ENCODE measurements at places on chromosomes 6 and 20.

DNA sequence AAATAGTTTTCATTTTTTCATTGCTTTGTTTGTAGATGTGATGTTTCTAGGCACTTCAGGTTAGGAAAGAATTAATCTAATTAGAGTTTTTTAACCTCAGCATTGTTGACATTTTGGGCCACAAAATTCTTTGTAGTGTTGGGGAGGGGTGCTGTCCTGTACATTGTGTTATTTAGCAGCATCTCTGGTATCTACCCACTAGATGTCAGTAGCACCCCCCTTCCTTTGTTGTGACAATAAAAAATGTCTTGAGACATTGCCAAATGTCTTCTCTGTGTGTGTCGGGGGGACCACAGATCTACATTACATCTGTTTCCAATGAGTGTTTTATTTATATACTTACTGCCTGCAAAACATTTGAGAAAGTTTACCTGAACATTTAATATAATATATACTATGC lies 45.6 kb downstream of the EYA4 start:
- DNase-seq = peak; percentile 5

GRCh38 chr6:151326116-151326825 lies 65.1 kb downstream of the ZBTB2 start:
- no peak for DNase-seq

GRCh38 chr6:35468980-35469750 lies 964 bp downstream of the RPL10A start:
- no peak for DNase-seq

DNA sequence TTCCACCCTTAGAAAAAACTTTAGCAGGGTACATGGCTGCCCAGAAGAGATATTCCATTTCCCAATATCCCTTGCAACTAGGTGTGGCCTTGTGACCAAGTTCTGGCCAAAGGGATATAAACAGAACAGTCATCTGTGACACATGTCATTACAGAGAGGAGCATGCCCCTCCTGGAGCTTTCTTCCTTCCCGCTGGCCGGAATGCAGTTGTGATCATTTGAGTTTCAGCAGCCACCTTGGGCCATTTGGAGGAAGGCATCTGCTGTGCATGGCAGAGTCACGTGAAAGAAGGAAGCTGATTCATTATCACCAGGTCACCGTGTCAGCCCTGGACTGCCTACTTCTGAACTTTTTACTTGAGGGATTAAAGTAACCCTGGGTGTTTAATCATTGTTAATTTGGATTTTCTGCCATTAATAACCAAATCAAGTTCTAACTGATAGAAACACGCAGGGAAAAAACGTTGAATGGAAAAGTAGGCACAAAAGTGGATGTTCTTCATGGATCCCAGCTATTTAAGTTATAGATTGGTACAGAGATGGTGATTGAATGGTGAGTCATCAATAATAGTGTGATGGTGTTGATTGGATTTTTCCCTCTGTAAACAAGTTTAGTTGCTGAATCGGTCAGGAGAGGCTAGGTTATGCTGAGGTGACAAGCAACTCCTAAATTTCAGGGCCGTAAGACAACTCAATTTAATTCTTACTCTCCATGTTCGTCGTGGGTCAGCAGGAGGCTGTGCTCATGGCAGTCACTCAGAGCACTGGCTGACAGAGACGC lies 80.7 kb upstream of the CCDC167 start:
- DNase-seq = no peak

DNA sequence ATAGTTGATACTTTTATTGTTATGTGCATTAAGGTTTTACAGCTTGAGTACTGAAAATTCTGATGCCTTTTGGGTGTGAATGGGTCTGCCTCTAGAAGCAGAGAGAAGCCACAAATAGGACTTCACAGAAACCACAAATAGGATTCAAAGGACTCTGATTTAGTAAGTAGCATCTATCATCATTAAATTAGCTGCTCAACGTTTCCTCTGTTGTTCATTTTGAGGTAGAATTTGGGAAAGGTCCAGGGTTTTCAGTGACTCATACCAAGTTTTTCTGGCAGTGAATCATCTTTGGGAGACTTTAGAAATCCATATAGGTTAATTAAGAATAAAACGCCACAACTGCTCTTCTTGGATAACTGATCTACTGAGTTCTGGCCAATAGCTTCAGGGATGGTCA lies 105.1 kb downstream of the PHF3 start:
- no peak for DNase-seq

- DNase-seq = no peak
Observed at GRCh38 chr6:49764571-49765236, 20.5 kb upstream of the CRISP3 start.

- DNase-seq = no peak
Observed at GRCh38 chr6:135813401-135813800, 38.1 kb upstream of the PDE7B start.

DNA sequence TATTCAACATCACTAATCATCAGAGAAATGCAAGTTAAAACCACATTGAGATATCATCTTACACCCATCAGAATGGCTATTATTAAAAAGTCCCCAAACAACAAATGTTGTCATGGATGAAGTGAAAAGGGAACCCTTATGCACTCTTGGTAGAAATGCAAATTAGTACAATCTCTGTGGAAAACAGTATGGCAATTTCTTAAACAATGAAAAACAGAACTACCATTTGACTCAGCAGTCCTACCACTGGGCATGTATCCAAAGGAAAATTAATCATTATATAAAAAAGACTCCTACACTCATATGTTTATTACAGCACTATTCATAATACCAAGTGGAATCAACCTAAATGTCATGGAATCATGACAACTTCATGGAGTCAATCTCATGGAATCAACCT lies 611.3 kb upstream of the GJE1 start:
- no peak for DNase-seq

GRCh38 chr6:25066593-25066992 lies 130.8 kb upstream of the RIPOR2 start:
- DNase-seq = no peak

GRCh38 chr6:155143029-155143577 lies 120.7 kb upstream of the CLDN20 start:
- peak; percentile 26 for DNase-seq

DNA sequence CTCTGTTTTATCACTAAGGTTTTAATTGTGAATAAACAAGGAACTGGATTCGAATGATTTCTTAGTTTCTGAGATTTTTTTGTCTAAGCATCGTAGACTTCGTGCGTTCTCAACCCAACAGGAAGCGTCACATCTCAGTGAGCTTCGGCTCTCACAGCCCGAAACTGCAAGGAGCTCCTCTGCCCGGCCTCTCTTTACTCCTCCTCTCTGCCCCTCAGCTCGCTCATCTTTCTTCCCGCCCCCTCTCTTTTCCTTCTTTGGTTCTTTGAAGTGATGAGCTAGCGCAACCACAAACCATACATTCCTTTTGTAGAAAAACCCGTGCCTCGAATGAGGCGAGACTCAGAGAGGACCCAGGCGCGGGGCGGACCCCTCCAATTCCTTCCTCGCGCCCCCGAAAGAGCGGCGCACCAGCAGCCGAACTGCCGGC lies 480 bp upstream of the NT5E start:
- DNase-seq = no peak

- DNase-seq = no peak
Observed at GRCh38 chr6:139147628-139148027, 12.7 kb downstream of the HECA start.

DNA sequence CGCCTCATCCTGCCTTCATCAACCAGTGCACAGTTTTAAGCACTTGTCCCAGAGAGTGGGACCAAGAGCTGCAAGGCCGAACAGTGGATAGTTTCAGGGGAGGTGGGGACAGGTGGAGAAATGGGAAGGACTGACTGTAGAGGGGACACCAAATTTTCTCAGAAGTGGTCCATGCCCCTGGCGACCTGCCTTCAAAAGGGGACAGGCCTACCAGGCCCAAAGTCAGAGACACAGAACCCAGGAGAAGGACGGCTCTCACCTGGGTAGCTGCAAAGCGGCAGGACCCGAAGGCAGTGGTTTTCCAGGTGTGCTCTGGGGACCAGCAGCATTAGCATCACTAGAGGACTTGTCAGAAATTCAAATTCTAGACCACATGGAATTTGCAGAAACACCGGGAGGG lies 5.8 kb downstream of the TFEB start:
- no peak for DNase-seq

GRCh38 chr6:158381214-158381613 lies 68.9 kb downstream of the TULP4 start:
- peak; percentile 22 for DNase-seq

- DNase-seq = no peak
Observed at GRCh38 chr6:24779416-24780016, 4.8 kb downstream of the GMNN start.

DNA sequence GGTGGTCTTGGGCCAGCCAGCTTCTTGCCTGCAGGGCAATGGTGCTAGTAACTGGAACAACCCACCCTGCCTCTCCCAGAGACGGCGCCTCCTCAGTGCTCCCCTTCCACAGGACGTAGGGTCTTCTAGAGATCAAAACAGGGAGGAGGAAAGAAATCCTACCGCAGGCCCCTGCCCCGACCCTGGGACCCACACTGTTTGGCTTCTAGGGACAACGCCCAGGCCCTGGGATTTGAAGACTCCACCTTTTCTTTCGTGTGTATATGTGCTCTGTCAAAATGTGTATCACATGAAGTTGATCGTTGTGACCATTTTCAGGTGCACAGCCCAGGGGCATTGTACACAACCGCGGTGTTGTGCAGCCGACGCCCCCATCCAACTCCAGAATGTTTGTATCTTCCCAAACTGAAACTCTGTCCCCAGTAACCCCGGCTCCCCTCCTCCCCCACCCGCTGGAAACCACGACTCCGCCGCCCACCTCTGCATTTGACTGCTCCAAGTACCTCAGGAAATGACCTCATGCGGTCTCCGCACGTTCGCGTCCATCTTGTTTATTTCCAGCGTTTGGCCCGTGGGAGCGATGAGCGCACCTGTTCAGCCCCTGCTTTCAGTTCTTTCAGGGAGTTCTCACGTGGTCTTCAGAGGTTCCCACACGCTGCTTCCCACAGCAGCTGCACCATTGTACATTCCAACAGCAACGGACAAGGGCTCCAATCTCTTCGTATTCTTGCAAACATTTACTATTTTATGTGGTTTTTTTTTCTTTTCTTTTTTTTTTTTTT lies 3.4 kb upstream of the BHLHE23 start:
- no peak for DNase-seq

DNA sequence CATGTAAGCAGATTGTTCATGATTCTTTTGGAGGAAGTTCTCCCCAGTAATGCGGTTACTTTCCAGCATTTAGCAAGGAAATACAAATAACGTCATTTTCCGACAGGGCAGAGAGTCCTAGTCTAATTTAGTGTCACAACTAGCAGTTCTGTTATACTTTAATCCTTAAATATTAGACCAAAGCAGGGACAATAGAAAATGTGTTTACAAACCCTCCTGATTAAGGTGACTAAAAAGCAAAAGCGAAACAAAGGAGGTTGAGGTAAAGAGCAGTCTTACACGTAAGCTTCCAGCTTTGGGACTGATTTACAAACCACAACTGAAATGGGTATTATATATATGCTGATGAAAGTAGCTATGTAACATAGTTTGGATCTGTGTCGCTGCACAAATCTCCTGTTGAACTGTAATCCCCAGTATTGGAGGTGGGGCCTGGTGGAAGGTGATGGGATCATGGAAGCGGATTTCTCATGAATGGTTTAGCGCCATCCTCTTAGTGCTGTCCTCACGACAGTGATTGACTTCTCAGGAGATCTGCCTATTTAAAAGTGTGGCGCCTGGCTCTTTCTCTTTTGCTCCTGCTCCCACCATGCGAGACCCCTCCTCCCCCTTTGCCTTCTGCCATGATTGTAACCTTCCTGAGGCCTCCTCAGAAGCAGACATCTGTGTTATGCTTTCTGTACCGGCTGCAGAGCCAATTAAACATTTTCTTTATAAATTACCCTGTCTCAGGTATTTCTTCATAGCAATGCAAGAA lies 81.9 kb downstream of the PLCB1 start:
- DNase-seq = no peak

- peak; percentile 69 for DNase-seq
Observed at GRCh38 chr6:113936093-113936934, 34.6 kb downstream of the HDAC2 start.

DNA sequence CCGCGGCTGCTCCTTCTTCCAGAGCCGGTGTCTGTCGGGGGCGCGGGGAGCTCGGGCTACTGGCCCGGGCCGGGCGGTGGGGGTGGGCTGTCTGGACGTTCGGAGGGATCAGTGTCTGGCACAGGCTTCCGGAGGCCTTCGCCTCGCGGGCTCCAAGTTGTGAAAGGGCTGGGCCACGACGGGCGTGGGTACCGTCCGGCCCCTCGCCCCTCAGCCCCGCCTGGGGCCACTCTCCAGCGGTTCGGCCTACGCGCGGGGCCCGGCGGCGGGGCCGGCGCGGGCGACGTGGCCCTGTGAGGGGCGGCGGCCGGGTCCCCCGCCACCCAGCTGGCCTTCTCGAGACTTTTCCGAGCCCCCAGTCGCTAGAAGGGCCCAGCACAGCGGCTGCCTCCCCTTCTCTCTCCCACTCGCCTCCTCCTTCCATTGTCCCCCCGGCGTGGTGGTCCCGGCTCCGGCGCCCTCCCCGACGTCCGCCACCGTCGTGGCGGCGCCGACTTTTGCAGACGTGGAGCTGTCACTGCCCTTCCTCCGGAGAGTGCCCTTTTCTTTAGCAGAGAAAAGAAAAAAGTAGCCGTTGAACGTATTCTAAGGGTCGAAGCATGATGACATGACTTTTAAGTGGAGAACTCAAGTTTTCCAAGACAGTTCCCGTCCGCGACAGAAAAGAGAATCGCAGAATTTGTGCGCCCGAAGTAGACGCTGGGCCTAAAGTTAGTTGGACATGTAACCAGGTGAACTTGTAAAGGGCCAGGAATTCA lies 571 bp downstream of the ITCH start:
- no peak for DNase-seq

GRCh38 chr6:43205849-43206248 lies 23.4 kb downstream of the DNPH1 start:
- DNase-seq = no peak

- DNase-seq = peak; percentile 80
Observed at GRCh38 chr6:132830334-132830751, 16.0 kb downstream of the RPS12 start.

DNA sequence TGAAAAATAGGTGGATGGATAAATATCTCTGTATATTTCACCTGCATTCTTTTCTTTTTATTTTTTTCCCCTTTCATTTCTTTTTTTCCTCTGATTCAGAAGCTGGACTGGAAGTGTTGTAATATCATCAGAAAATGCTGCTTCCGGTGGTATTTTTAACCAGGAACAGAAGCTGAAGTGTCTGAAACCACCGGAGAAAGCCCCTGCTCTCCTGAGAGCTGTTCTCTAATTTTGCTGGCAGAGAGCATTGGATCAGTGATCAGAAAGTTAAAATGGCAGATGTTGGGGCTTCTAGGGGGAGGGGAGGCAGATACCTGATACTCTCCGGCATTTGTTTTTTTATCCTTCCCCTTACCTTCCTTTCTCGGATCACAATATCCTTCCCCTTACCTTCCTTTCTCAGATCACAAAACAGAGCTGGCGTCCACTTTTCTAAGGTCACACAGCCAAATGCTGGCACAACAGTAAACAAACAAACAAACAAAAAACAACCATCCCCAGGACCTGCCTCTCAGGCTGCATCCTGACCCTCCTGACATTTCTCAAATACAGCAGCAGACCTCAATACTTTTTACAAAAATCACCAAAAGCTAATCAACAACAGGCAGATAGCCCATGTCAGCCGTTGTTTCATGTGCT lies 143.2 kb upstream of the ZNF217 start:
- peak; percentile 66 for DNase-seq

- no peak for DNase-seq
Observed at GRCh38 chr6:26333476-26334297, 31.3 kb upstream of the BTN3A2 start.
